Activated T-helper 1 cell treated with anti-CD3 and anti-CD28 coated beads, Interleukin-2, amount 50 U/mL, for 16 hours (primary cell): ENCODE measurements at places on chromosomes 3 and 15.

GRCh38 chr15:28917791-28918140 is 32.0 kb downstream of the APBA2 start:
- no peak for DNase-seq

DNA sequence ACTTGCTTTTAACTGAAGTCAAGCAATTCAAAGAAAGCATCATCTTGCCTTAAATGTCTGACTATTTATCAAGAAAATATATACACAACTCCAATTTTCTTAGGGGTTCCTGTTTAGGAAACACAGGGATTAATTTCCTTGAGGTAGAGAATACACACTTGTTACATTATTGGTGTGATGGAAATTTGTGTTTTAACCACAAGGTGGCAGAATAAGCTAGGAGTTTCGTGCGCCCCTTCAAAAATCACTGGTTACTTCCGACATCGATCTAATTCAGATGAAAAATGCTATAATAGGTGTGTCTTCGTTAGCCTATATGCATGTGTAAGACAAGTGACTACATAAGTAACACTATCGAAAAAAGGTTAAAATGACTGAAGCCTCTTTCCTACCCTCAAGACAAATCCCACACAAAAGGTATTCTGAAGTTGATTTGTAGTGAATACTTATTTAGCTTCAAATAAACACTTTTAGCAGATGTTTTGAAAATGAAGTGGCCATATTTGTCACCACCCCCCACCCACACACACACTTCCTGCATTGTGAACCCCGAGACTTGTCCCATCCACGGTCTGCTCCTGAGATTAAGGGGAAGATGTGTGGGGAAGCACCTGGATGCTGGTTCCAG is 246.5 kb downstream of the ROBO1 start:
- DNase-seq: no peak

GRCh38 chr3:160707187-160707794 is 30.3 kb downstream of the ARL14 start:
- DNase-seq: no peak

GRCh38 chr3:12653747-12654146 is 10.2 kb downstream of the RAF1 start:
- no peak for DNase-seq

DNA sequence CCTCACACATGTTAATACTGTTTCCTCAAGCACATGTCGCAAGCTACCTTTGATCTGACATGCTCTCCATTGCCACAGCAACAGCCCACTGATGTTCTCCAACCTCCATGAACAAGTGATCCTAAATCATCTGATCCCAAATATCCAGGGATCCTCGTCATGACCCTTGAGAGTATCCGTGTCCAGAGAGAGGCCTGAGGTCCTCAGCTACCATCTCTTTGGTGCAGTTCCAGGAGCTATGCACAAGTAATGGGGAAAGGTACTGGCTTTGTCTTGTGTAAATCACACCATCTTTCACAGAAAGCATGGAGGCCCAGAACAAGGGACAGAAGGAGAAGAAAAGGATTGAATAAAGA is 2.4 kb downstream of the GCSAM start:
- DNase-seq: no peak
